ENCODE measurements at places on chromosomes 5 and 9. TPM values are rescaled to one million over a fixed set of nuclear protein-coding genes. Genes with fewer than 3 reads are reported as not detected.

CDHR2 gene
- 0.01 TPM for polyA plus RNA-seq

EIF4E1B gene
- polyA plus RNA-seq: not detected

SV2C gene
- 0.02 TPM for polyA plus RNA-seq

ADRB2 gene
- polyA plus RNA-seq: 29.4 TPM

IFNA2 gene
- not detected for polyA plus RNA-seq

C5orf63 gene
- 7.2 TPM for polyA plus RNA-seq

CCT5 gene
- polyA plus RNA-seq: 558 TPM

LHX6 gene
- 0.12 TPM for polyA plus RNA-seq

CDKN2B-AS1 gene
- polyA plus RNA-seq: 1.4 TPM

FGF1 gene
- 1.8 TPM for polyA plus RNA-seq

SLC6A18 gene
- not detected for polyA plus RNA-seq

SUSD3 gene
- polyA plus RNA-seq: 0.37 TPM

GFM2 gene
- polyA plus RNA-seq: 55.4 TPM

MARCHF11 gene
- polyA plus RNA-seq: 0.12 TPM

BAAT gene
- polyA plus RNA-seq: 0.08 TPM

BTNL8 gene
- not detected for polyA plus RNA-seq

MFAP3 gene
- 43.4 TPM for polyA plus RNA-seq

SPATA31A3 gene
- polyA plus RNA-seq: not detected

PIP5K1B gene
- polyA plus RNA-seq: 0.05 TPM

LMX1B gene
- 0.54 TPM for polyA plus RNA-seq

IGIP gene
- 1.3 TPM for polyA plus RNA-seq

GM2A gene
- 117 TPM for polyA plus RNA-seq

LCN2 gene
- 67.4 TPM for polyA plus RNA-seq

CATSPER3 gene
- polyA plus RNA-seq: 0.10 TPM

SARDH gene
- 0.03 TPM for polyA plus RNA-seq

RNF208 gene
- not detected for polyA plus RNA-seq

TMEM232 gene
- polyA plus RNA-seq: 1.1 TPM

PCDHGA12 gene
- 1.9 TPM for polyA plus RNA-seq

ANKRD31 gene
- 0.18 TPM for polyA plus RNA-seq

FOXD4L6 gene
- 0.03 TPM for polyA plus RNA-seq

PCDHGB7 gene
- polyA plus RNA-seq: 1.1 TPM

PHF24 gene
- 0.04 TPM for polyA plus RNA-seq

GKAP1 gene
- 0.18 TPM for polyA plus RNA-seq

ATG10 gene
- 5.4 TPM for polyA plus RNA-seq

MLANA gene
- not detected for polyA plus RNA-seq

FAT2 gene
- polyA plus RNA-seq: 58.0 TPM

PRRX2 gene
- not detected for polyA plus RNA-seq

ZNF622 gene
- polyA plus RNA-seq: 19.8 TPM

HSPB3 gene
- 0.08 TPM for polyA plus RNA-seq

LCN15 gene
- polyA plus RNA-seq: not detected

PCDHA3 gene
- not detected for polyA plus RNA-seq

PCDHA1 gene
- polyA plus RNA-seq: 0.03 TPM

LCN9 gene
- not detected for polyA plus RNA-seq

OR1Q1 gene
- polyA plus RNA-seq: not detected

SSBP2 gene
- 14.6 TPM for polyA plus RNA-seq

PCDHB13 gene
- 0.07 TPM for polyA plus RNA-seq

HACD4 gene
- polyA plus RNA-seq: 7.3 TPM

SVEP1 gene
- 0.09 TPM for polyA plus RNA-seq

ROR2 gene
- polyA plus RNA-seq: 0.22 TPM

PCDHGA8 gene
- polyA plus RNA-seq: 0.09 TPM

CCL28 gene
- 2.2 TPM for polyA plus RNA-seq

PELO gene
- polyA plus RNA-seq: 11.2 TPM

CRHBP gene
- polyA plus RNA-seq: not detected

ARL14EPL gene
- polyA plus RNA-seq: not detected

OBP2B gene
- polyA plus RNA-seq: not detected

GRM6 gene
- not detected for polyA plus RNA-seq

NMUR2 gene
- not detected for polyA plus RNA-seq

Measured in keratinocyte (primary cell).